ENCODE measurements at places on chromosomes 7 and 10. TPM values are rescaled to one million over a fixed set of nuclear protein-coding genes. Genes with fewer than 3 reads are reported as not detected.

GRCh38 chr7:51613911-51614357 is 297.3 kb upstream of the COBL start:
- no peak for DNase-seq

The MMP21 gene
- total RNA-seq, result not detected

The DNAJC12 gene
- 29.1 TPM for total RNA-seq

The HPS6 gene
- 18.1 TPM for total RNA-seq

DNA sequence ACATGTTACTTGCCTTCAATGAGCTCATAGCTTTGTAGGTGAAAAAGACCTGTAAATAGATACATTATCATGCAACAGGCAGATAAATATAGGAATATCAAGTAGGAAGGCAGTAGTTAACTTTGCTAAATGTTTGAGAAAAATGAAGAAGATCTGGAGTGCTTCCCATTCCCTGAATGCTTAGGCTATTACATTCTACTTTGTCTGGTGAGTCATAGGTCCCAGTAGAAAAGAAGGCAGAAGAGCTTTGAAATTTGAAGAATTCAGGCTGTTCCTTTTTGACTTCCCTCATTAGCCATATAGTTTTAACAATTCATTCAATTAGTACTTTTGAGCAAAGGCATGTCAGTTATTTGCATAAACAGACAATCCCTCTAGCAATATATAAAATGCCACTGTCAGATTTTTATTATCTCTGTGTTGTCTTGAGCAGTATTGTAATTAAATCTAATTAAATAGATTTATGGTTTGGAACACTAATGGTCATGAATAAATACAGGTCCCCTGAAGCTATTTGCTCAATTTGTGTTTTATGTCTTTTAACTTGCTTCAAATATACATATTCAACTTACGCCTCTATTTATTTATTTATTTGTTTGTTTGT is 875.0 kb downstream of the REEP3 start:
- no peak for DNase-seq

DNA sequence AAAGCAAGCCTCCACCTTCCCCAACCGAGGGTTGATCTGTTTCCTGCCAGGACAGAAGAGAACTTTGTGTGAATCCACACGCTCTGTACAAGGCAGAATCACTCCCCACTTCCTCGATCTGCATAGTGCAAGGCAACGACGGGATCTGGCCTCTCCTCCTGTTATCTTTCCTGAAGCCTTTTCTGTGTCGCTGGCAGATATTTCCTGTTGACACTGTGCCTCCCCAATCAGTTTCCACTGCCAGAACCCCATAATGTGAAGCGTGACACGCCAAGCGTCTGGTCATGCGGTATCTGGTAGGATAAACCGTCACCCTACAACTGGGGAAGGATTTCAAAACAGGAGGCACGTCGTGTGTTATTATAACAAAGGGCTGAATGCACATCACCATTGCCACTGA is 57.2 kb downstream of the FAM171A1 start:
- DNase-seq, result no peak

- no peak for DNase-seq
These were observed 52.8 kb upstream of the ZPBP start for GRCh38 chr7:50145801-50146338.

GRCh38 chr10:106519376-106520030 is 645.0 kb downstream of the SORCS1 start:
- DNase-seq, result no peak

The ZNRF2 gene
- total RNA-seq, result 8.9 TPM

DNA sequence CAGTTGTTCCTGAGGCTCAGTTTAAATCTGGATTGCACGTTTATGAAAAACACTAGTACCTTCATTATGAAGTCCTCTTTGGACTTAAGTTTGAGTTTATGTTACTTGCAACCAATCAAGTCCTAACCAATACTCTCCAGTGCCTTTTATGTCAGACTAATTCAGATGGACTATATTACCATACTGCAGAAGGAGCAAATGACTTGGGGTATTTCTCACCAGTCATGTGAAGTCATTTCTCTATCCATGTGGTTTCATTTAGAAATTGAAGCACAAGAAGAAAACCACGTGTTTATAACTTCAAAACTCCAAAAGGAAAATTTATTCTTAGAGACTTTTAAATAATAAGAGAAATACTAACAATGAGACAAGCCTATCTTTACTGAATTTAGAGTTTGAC is 201.6 kb downstream of the MBL2 start:
- no peak for DNase-seq

- no peak for DNase-seq
These were observed 114.4 kb downstream of the PTPRN2 start for GRCh38 chr7:158473221-158473620.

DNA sequence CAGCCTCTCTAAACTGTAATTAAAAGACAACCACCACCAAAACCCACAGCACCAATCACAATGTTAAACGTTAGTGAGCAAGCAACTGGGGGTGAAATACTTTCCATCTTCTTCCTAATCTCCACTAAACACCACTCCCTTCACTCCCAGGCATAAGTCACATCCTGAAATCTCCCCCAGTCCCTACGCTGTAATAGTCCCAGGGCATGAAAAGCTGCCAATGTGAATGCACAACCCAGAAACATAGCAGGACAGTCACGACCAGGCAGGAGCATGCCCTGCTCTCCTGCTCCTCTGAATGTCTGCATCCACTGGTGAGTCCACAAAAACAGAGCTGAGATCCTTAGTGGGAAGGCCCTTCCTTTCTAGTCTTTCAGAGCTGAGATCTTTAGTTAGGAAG is 288.9 kb downstream of the PARD3 start:
- no peak for DNase-seq

The ADAM8 gene
- total RNA-seq, result 106 TPM

The CCDC146 gene
- 2.1 TPM for total RNA-seq

DNA sequence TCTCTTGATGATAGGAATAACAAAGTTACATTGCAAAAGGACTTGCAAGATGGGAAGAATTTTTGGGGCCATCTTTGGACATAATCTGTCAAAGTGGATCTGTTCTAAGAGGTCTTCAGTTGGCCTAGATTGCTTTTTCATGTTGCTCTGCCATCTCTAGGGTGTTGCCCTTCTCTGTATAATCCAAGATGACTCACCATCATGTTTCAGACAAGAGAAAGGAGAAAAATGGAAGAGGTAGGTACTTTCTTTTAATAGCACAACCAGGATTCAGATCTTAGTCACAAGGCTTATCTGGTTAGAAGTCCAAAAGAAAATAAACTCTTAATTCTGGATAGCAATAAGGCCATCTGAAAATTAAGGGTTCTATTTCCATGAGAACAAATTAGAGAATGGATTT is 38.7 kb upstream of the FOXP2 start:
- no peak for DNase-seq

- no peak for DNase-seq
These were observed 51.2 kb upstream of the SORCS3 start for GRCh38 chr10:104589871-104590270.

All from activated CD8-positive, alpha-beta T cell treated with anti-CD3 and anti-CD28 coated beads for 36 hours (primary cell).